ENCODE measurements at places on chromosomes 16 and 17. TPM values are rescaled to one million over a fixed set of nuclear protein-coding genes. Genes with fewer than 3 reads are reported as not detected.

- DNase-seq, result no peak
These were observed 12.7 kb downstream of the SCGB1C2 start for GRCh38 chr17:149897-150584.

DNA sequence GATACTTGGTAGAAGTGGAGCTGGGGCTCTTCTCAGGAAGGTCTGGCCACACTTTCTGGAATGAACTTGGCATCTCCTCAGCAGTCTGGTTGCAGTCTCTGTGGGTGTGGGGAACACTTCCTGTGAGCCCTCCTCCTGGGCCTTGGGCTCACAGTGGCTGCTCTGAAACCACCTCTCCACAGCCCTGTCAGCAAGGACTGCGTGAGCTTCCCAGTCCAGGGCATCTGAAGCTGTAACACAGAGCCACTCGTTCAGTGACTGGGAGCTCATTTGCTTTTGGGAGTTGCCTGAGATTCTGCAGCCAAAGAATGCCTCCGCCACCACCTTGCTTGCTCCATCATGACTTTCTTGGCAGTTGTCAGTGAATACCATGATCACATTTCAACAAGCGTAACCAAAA is 60.0 kb downstream of the CLEC16A start:
- no peak for DNase-seq

- DNase-seq, result no peak
These were observed 17.8 kb downstream of the RGS9 start for GRCh38 chr17:65154770-65155589.

DNA sequence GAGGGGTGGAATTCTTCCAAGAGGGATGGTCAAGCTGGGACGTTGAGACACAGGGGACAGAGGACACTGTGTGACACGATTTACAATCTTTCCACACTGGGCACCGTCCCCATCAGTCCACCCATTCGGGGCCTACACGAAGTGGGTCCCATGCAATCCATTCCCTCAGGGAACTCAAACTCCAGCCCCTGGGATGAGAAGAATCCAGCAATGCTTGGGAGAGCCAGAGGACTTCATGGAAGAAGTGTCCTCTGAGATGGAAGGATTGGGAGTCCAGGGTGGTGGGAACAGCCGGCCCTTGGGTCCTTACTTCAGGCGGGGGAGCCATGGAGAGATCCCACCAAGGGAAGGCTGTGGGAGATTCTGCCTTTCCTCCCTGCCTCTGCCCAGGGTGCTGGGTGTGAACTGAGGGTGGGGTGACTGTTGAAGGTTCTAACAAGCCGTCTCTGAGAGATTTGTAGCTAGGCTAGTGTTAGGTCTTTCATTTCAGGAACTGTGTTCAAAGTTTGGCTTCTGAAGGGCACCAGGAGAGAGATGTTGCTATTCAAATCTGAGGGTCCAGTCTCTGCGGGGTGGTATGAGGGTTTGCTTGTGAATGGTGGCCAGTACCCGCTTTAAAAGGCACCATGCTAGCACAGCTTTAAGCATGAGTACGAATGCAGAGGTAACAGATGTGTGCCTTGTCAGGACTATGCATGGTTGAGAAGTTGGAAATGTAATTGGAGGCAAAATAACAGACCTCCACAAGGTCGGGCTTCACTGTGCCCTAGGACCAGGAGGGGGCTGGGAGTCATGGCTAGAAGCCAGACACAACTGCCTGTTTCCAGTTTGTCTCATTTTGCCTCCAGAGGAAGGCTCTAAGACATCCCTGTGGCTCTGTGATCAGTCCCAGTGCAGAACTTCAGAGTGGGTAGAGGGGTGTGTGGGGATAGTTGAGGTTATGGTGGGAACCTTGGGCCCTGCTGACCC is 1.9 kb downstream of the ATP1B2 start:
- DNase-seq, result no peak

GRCh38 chr17:45043813-45044540 is 7.5 kb downstream of the DCAKD start:
- DNase-seq, result no peak

GRCh38 chr17:17532991-17533390 is 36.8 kb upstream of the RASD1 start:
- no peak for DNase-seq

- DNase-seq, result no peak
These were observed 26.5 kb upstream of the CIITA start for GRCh38 chr16:10850478-10850850.

DNA sequence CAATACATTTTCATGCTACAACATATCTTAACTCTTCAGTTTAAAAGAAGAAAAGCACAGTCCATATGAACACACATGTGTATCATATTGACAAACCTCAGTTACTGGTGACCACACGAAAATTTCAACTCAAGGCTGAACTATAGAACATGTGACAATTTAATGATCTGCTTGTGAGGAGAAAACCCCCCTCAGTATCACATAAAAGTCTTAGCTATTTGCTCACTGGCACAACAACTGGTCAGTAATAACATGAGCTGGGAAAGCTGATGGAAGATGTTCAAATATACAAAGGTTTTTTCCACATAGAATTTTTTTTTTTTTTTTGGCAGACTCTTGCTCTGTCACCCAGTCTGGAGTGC is 19.5 kb downstream of the ZNF652 start:
- no peak for DNase-seq

DNA sequence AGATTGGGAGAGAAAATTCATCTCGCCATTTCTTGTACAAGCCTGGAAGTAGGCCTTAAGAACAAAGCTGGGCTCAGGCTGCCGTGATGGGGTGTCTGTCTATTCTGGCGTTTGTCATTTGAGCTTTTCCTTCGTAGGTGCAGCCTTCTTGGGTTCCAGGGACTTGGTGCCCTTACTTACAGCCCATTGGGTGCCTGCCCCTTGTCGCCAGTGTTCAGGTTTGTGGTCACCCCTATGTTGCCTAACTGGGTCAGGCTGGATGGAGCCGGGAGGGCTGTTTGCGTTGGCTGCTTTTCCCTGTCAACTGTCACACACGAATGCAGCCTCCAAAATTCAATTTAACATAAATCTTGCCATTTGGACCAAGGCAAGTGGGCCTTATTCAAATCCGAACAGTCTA is 23.7 kb upstream of the MED9 start:
- DNase-seq, result no peak

GRCh38 chr16:71927787-71928186 is 32.5 kb downstream of the IST1 start:
- DNase-seq, result no peak

GRCh38 chr16:3135126-3135715 is 392 bp downstream of the ZNF213 start:
- DNase-seq, result no peak

- DNase-seq, result no peak
These were observed 15.7 kb upstream of the TMEM101 start for GRCh38 chr17:44030482-44030881.

DNA sequence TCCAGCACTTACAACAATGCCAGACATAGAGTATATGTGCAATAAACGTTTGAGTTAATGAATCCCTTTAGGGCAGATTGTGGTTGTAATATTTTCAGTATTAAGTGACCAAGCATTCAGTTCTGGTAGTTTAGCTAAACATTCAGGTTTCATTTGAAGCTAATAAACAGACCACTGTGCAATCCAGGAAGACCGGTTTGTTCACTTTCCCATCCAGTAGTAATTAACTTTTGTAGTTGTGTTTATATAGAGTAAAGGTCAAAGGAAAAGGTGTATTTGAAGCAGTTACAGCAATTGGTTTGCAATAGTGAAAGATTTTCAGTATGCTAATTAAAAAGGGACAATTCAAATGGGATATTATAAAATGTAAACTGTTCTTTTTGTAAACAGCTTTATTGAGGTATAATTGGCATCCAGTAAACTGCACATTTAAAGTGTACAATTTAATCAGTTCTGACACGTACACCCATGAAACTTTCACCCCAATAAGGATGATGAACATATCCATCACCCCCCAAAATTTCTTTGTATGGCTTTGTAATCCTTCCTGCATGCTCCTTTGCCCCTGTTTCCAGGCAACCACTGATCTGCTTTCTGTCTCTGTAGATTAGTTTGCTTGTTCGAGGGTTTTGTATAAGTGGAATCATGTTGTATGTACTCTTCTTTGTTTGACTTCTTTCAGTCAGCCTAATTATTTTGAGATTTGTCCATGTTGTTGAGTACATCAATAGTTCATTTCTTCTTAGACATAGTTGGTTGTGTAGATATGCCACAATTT is 26.3 kb downstream of the MRTFB start:
- DNase-seq, result no peak

DNA sequence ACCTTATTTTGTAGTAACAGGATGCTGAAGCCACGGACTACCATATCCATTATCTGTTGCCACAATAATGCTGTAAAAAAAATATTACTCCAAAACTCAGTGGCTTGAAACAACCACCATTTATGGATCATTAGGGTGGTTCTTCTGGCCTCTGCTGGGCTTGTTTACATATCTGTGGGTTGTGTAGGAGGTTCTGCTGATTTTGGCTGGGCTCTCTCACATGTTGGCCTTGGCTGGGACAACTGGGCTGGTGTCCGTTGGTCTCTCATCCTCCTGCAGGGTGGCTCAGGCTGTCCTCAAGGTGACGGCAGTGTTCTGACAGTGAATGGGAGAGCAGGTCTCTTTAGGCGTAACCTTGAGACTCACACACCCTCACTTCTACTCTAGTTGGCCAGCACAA is 76.0 kb downstream of the GPR139 start:
- no peak for DNase-seq

DNA sequence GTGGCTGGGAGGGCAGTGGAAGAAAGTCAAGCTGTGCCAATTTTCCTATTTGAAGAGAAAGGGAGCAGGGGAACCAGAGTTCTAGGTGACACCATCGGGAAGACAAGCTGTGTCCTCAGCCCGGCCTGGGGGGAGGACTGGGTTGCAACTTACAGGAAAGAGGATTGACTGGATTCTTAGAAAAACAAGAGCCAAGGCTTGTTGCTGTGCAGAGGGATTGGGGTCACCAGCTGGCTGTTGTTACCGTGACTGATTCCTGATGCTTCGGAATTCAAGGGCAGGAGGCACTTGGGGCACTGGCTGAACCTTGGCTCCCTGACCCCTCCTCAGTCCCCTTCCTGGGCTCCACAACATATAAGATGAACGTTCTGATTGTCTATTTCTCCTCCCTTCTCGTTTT is 16.8 kb upstream of the MMP2 start:
- no peak for DNase-seq

DNA sequence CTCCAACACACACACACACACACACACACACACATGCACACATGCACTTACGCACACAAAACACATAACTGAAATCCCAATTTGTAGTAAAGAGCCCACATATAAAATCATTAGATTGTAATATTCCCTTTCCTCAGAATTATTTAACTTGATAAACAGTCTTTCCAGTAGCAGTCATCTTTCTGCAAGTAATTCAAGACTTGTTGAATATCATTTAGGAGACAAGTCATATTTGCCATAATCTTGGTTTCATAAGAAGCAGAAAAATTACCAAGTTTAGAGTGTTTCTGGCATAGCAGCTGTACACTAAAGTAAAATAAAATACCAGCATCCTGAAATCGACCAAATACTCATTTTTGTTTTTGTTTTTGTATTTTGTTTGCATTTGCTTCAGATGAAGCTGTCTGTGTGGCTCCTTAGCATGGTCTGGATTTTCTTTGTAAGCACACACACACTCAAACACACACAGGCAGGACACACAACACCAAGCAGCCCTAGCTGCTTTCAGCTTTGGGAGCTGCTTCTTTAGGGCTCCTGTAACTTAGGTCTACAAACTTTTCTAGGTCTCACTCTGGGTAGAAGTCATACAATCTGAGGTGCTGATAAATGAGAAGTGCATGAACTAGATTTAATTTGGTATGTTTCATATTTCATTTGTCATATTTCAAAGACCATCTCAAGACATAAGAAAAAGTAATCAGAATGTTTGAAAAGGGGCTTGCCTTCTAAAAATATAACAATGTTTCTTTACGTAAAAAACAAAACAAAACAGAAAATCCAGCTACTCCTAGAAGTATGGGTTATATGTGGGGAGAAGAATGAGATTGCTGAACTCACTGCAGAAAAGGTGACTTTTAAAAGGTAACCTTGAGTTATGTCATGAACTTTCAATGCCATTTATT is 3.0 kb downstream of the SALL1 start:
- DNase-seq, result no peak

Gene HASPIN
- polyA plus RNA-seq, result 9.4 TPM

Gene SSTR5
- polyA plus RNA-seq, result not detected

Gene MMP15
- 24.4 TPM for polyA plus RNA-seq

Gene PLA2G10
- 0.47 TPM for polyA plus RNA-seq

Gene HBA2
- 3,429 TPM for polyA plus RNA-seq

Gene KRTAP9-2
- polyA plus RNA-seq, result not detected

Gene PRAC1
- polyA plus RNA-seq, result not detected

Gene BEAN1
- polyA plus RNA-seq, result 1.6 TPM

Measured in forelimb muscle (tissue), 1 donor.